ENCODE measurements at places on chromosomes 13 and 19. TPM values are rescaled to one million over a fixed set of nuclear protein-coding genes. Genes with fewer than 3 reads are reported as not detected.

PNMA8A gene
- 16.2 TPM for total RNA-seq

IZUMO4 gene
- 4.3 TPM for total RNA-seq

GJB2 gene
- total RNA-seq: 5.0 TPM

AKAP8L gene
- 122 TPM for total RNA-seq

CDX2 gene
- not detected for total RNA-seq

POU4F1 gene
- total RNA-seq: not detected

B3GNT8 gene
- total RNA-seq: 4.4 TPM

DCLK1 gene
- 8.3 TPM for total RNA-seq

PGLYRP1 gene
- total RNA-seq: not detected

CABP5 gene
- not detected for total RNA-seq

SCEL gene
- total RNA-seq: 3.3 TPM

RAB4B gene
- total RNA-seq: 42.1 TPM

ZNF792 gene
- total RNA-seq: 9.1 TPM

CGB8 gene
- not detected for total RNA-seq

DNA sequence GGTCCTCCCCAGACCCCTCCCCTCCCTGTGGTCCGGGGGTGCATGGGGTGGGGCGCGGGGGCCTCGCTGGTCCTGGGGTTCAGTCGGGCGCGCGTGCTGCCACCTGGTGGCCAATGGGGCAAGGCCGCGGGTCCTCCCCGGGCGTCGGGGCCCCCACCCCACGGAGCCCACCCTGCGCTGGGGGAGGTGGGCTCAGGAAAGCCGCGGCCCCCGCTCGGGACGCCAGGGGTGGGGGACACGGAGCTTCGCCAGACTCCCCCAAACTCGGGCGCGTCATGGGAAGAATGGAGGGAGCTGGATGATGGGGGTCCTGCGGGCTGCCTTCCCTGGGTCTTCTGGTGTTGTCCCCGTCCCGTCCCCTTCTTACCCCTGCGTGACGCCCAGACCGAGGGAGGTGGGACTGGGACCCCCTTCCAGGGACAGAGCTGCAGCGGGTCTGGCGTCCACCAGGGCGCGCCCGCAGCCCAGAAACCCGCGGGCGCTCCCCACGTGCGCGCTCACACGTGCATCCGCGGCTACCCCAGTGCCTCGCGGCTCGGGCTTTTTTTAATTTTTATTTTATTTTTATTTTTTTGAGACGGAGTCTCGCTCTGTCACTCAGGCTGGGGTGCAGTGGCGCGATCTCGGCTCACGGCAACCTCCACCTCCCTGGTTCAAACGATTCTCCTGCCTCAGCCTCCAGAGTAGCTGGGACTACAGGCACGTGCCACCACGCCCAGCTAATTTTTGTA lies 19.8 kb upstream of the TCF3 start:
- H3K4me1 ChIP-seq: peaks cover 3% of the 10 kb centered on the region
- peaks cover 35% of the 10 kb centered on the region for H3K27me3 ChIP-seq
- H3K27ac ChIP-seq: no peak overlapping the region
- no peaks in the 10 kb centered on the region for H3K36me3 ChIP-seq
- DNase-seq: peak; percentile 80

- H3K27ac ChIP-seq: no peak overlapping the region
- H3K27me3 ChIP-seq: no peaks in the 10 kb centered on the region
- DNase-seq: no peak
- H3K36me3 ChIP-seq: no peaks in the 10 kb centered on the region
- no peaks in the 10 kb centered on the region for H3K4me1 ChIP-seq
Observed at GRCh38 chr19:38248421-38248820, 7.8 kb downstream of the PPP1R14A start.

- no peak for DNase-seq
- no peaks in the 10 kb centered on the region for H3K36me3 ChIP-seq
- H3K4me3 ChIP-seq: no peak overlapping the region
- H3K27me3 ChIP-seq: no peaks in the 10 kb centered on the region
- H3K27ac ChIP-seq: no peak overlapping the region
Observed at GRCh38 chr13:45021250-45021649, 31.9 kb downstream of the GPALPP1 start.

- H3K4me1 ChIP-seq: no peaks in the 10 kb centered on the region
- no peaks in the 10 kb centered on the region for H3K27me3 ChIP-seq
- peak; percentile 90 for DNase-seq
- peak within 1 kb of the TSS; percentile 71 for H3K4me3 ChIP-seq
Observed at GRCh38 chr19:33064792-33065550, at the start of gene RHPN2. Gene RHPN2, minus strand, starts transcription at chr19:33064888. Its CDS starts 36 bp downstream, at chr19:33064852.

DNA sequence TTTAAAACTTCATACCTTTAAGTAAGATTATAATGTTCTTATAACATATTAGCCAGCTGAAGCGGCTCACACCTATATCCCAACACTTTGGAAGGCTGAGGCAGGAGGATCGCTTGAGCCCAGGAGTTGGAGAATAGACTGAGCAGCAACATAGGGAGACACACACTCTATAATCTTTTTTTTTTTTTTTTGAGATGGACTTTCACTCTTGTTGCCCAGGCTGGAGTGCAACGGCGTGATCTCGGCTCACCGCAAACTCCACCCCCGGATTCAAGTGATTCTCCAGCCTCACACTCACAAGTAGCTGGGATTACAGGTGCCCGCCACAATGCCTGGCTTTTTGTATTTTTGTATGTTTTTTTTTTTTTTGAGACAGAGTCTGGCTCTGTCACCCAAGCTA lies 37.3 kb downstream of the SPRYD7 start:
- H3K27me3 ChIP-seq: no peaks in the 10 kb centered on the region
- DNase-seq: no peak
- no peak overlapping the region for H3K27ac ChIP-seq
- H3K4me3 ChIP-seq: no peak overlapping the region
- H3K4me1 ChIP-seq: no peaks in the 10 kb centered on the region

DNA sequence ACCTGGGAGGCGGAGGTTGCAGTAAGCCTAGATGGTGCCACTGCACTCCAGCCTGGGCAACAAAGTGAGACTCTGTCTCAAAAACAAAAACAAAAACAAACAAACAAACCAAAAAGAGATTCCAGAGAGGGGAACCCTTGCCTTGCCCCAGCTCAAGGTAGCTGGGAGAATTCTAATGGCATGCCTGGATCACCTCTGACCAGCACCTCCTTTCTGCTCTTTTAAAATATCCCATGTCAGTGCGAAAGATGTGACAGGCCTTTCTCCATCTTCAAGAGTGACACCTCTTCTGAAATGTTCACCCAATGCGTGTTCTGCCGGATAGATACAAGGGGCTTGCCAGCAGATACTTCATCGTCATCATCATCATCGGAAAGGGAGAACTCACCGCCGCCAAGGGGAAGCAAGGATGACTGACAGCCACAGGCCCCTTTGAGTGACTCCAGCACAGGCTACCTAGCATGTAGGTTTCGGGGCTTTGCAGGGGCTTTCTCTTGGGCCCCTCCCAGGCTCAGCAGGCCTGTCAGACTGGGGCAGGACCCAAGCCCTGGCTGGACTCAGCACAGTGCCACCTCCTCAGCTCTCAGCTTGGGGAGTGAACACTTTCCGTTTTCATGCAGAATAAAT lies 18.9 kb upstream of the LRP3 start:
- H3K27me3 ChIP-seq: no peaks in the 10 kb centered on the region
- DNase-seq: no peak
- H3K27ac ChIP-seq: no peak overlapping the region
- H3K4me3 ChIP-seq: no peak overlapping the region

GRCh38 chr13:93875547-93875946 lies 603.9 kb downstream of the DCT start:
- H3K27ac ChIP-seq: no peak overlapping the region
- H3K4me3 ChIP-seq: no peak overlapping the region

DNA sequence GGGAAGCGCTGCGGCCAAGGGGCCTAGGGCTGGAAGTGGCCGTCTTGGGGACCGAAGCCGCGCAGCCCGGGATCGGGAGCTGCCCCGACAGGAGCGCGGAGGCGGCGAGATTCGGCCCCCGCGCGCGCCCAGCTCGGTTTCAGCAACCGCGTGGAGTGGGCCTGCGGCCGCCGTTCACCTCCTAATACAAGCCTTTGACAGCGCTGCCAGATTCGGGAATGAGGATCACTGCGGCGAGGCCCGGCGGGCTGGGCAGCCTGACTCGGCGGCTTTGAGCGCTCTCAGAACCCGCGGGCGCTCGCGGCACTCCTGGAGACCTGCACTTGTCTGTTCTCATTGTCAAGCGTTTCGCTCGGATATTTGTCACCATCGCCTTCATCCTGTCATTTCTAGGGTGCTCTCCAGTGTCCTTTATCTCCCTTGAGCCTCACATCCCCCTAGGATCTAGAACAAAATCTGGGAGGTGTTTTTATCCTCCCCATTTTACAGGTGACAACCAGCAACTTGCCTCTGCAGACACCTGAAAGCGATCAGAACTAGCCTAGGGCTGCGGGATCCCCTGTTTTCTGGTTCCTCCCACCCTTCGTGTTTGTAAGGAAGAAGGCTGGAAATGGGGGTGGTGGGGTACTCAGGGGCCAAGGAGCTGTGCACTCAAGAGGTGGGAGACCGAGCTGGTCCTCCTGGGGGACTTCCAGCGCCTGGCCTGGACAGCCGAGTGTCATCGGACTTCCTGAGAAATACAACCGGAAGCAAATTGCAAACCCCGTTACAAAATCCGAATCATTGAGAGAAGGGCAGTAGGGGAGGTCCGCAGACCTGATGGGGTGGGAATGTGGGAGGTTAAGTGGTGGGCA lies 1.5 kb upstream of the CDX2 start:
- H3K27me3 ChIP-seq: peaks cover 71% of the 10 kb centered on the region
- H3K36me3 ChIP-seq: no peaks in the 10 kb centered on the region
- H3K4me3 ChIP-seq: no peak overlapping the region
- no peak overlapping the region for H3K27ac ChIP-seq
- no peaks in the 10 kb centered on the region for H3K4me1 ChIP-seq
- no peak for DNase-seq

DNA sequence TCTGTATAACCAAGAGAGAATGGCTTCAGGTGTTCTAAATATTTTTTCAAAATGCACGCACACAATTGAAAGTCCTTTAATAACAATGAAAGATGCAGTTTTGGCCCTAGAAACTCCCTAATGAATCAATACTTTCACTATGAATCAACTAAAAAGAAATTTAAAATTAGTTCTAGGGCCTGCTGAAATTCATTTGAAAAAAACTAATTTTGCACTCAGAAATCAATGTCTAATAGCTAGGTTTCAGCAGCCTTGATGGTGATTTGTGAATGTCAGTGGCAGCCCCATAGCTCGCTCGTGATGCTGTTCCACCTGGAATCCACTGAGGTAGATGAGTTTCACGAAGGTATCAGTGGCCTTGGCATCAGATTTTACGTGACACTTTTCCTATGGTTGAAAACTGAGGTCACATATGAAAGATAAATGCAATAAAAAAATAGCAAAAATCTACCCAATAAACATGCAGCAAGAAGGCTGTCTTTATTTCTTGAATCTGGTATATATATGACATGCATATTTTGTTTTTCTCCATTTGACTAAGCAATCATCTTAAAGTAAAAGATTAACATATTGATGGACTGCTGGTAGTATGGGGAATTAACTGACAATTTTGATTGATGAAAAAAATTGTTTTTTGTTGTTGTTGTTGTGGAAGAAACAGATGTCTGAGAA lies 141.0 kb downstream of the AKAP11 start:
- no peaks in the 10 kb centered on the region for H3K27me3 ChIP-seq
- DNase-seq: no peak

DNA sequence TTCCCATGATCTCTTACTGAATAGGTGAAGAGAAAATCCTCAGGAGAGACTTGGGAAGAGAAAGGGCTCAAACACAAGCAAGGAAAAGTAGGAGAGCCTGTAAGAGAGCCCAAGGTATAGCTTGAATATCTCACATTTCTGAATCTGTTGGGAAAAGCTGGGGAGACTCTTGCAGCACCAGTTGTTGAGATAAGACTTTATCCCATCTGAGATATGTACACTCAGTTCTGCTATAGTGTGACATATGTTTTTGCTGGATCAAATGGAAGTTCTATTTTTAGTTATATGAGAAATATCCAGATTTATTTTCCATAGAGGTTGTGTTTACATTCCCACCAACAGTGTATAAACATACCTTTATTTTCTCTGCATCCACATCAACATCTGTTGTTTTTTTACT lies 246.1 kb downstream of the NDFIP2 start:
- H3K4me3 ChIP-seq: no peak overlapping the region
- no peaks in the 10 kb centered on the region for H3K27me3 ChIP-seq
- H3K27ac ChIP-seq: no peak overlapping the region
- H3K4me1 ChIP-seq: no peaks in the 10 kb centered on the region
- no peak for DNase-seq

DNA sequence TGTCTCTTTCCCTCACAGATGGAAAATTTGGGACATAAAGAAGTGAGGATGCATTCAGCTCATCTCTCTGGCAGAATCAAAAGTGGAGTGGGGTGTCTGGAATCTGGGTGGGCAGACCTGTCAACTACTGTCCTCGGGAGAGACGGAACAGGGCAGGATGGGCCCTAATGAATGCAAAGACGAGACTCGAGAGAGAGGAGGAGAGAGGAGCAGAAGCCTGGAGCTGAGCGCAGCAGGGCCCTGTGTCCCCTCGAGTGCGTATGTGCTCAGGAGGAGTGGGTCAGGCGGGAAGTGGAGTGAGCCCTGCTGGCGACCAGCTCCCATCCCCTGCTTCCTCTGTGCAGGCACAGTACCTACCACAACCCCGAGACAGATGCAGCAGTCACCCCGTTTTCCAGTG lies 78.9 kb downstream of the TEX29 start:
- H3K4me1 ChIP-seq: no peaks in the 10 kb centered on the region
- H3K36me3 ChIP-seq: no peaks in the 10 kb centered on the region
- H3K27ac ChIP-seq: no peak overlapping the region
- no peaks in the 10 kb centered on the region for H3K27me3 ChIP-seq
- no peak overlapping the region for H3K4me3 ChIP-seq

DNA sequence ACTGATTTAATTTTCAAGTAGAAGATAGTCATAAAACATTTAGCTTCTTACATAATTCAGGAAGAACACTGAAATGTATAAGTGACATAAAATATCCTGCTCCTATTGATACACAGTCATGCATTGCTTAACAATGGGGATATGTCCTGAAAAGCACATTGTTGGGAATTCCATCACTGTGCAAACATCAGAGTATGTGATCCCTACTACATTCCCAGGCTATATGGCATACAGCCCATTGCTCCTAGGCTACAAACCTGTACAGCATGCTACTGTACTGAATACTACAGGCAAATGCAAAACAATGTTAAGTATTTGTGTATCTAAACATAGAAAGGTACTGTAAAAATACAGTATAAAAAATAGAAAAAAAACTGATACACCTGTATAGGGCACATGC lies 723.9 kb upstream of the ARGLU1 start:
- H3K36me3 ChIP-seq: no peaks in the 10 kb centered on the region
- no peak overlapping the region for H3K4me3 ChIP-seq
- no peaks in the 10 kb centered on the region for H3K27me3 ChIP-seq

GRCh38 chr13:82739881-82740280 lies 1142.4 kb downstream of the SLITRK1 start:
- no peak overlapping the region for H3K27ac ChIP-seq
- no peak overlapping the region for H3K4me3 ChIP-seq

- H3K4me1 ChIP-seq: peaks cover 3% of the 10 kb centered on the region
- no peak for DNase-seq
- H3K27me3 ChIP-seq: no peaks in the 10 kb centered on the region
- no peaks in the 10 kb centered on the region for H3K36me3 ChIP-seq
Observed at GRCh38 chr13:26693749-26694463, 66.7 kb downstream of the GPR12 start.

Data from kidney (tissue), 22 donors.